ENCODE measurements at places on chromosomes 5 and 9.

DNA sequence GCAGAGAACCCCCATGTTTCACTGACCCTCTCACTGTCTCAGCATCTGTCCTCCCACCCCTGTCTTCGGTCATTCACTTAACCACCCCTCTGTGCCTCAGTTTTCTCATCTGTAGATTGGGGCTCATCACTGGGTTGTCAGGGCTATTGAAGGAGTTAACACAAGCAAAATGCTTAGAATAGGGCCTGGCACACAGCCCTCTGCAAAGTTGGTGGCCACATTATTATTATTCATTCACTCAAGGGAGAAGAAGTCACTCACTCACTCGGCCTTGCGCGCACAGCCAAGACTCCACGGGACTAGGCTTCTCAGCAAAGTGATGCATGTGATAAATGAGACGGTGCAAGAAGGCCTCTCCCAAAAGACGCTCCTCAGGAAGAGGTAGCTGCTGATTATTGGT lies 8.0 kb downstream of the PDGFRB start:
- DNase-seq, result no peak

DNA sequence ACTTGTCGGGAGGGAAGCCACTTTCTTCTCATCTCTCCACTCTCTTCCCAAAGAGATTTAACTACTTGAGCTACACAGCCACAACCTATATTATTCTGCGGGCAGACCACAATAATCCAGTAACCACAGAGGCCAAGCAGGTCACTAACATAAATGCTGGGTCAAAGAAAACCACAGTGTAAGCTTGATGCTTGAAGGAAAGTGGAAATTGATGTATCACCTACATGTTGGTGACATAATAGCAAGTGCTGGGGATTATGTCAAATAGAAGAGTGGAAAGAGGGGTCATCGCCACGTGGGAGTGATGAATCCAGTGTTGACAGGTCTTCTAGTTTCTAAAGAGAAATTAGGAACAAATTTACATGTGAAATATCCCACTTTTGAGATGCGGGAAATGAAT lies 40.9 kb downstream of the RFK start:
- no peak for DNase-seq

DNA sequence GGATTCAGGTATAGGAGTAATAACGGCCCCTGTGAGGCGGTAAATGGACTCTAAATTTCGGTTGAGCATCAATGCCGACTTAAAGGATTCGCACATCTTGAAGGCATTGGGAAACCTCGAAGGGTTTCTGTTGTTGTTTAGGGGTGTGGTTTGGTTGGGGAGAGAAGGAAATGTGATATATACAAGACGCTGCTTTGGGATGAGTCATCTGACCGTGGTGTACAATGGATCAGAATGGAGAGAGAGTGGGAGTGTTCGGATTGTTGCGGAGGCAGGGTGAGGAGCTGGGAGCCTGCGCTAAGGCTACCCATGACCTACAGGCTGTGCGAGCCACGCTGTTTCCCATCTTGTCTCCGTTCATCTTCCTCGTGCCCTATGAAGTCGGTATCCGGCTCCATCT lies 60.4 kb upstream of the ERCC6L2 start:
- no peak for DNase-seq

DNA sequence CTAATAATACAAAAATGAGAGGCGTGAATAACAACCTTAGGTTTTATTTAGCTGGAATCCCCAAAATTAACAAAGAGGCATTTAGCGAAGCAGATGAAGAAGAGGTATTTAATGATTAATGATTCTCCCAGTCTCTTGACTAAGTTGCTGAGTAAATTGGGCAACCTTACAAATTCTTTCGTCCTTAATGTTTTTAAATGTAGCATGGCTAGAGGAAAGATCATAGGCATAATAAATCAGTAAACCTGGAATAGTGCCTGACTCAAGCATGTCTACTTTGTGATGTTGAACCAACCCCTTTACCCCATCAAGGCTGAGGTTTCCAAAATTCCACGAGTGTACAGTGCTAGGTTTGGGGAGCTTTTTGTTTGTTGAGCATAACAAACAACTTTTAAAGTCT lies 7.9 kb downstream of the BHMT start:
- DNase-seq, result no peak

- DNase-seq, result no peak
Observed at GRCh38 chr5:72226950-72227349, 93.1 kb downstream of the MRPS27 start.

DNA sequence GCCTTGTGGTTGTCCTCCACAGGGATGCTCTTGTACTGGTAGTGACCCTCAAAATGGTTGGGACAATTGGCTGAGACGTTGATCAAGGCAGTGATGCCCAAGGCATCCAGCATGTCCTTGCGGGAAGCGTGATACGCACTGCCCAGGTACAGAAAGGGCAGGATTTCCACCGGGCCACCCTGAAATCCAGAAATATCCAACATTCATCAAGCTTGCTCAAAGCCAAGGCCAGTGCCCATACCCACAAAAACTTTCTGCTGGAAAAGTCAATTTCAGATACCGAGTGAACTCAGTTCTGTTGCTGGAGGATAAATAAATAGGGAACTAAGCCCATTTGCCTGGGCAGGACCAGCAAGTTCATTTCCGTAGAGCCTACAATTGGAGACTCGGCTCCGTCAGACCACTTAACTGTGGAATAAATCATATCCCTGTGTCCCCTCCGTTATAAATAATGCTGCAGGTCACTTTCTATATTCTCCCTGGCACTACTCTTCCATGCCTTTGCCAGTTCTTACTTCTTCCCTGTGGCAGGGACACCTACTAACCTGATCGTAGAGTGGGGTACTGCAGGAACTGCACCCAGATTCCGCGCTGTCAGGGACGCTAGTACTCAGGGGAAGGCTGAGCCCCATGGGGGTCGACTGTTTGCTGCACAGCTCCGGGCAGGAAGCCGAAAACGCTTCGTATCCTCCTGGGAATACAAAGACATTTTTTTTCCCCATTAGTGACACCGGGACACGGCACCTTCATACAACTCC lies 1.2 kb downstream of the DUSP1 start:
- no peak for DNase-seq

GRCh38 chr5:150057052-150057451 lies 29.3 kb downstream of the CSF1R start:
- no peak for DNase-seq

DNA sequence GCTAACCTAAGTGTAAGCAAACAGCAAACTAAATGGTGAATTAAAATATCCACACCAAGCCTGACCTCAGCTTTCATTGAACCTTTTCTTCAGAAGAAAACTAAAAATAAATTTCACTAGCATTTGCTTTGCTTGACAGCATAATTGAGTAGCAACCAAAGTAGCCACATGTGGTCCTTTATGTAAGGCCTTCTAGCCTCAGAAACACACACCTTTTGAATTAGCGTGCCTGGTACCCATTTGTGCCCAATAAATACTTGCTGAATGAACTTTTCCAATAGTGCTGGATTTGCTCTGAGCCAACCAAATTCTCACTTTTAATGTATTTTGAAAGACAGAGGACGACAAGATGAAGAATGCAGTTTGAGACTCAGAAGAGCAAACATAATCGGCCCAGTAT lies 2.1 kb upstream of the NIPBL start:
- DNase-seq, result no peak

GRCh38 chr5:156380848-156381247 lies 53.9 kb downstream of the SGCD start:
- DNase-seq, result no peak

DNA sequence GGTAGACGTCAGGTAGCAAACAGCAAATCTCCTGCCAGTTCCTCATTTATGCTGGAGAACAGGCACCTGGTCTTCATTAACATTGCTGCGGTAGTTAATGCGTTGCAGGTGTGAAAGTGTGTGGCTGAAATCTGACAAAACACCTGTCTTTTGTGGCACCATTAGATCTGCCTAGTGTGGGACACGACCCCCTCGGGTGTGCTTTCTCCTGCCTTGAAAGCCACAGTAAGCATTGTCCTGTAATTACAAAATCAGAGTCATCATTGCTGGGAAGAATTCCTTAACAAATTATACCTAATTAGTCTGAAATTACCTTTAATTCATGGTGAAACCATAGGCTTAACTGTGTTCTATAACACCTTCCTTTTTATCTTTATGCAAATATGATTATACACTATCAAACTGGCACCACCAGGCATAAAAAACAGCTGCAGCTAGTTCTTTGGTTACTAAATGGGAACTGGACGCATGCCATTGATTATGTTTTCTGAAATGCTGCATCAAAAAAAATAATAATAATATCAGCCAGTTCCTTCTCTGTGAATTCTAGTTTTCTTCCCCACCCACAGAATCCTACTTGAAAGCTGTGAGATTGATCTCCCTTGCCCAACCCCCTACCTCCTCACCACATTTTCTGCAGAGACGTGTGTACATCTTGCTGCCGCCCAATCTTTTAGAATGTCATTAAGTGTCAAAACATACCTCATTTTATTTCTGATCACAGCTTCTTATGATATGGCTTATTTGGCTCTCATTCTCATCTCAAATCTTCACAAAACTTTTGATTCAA lies 374.0 kb downstream of the NFIB start:
- DNase-seq, result no peak

- no peak for DNase-seq
Observed at GRCh38 chr9:98850851-98851729, 43.6 kb downstream of the GALNT12 start.

DNA sequence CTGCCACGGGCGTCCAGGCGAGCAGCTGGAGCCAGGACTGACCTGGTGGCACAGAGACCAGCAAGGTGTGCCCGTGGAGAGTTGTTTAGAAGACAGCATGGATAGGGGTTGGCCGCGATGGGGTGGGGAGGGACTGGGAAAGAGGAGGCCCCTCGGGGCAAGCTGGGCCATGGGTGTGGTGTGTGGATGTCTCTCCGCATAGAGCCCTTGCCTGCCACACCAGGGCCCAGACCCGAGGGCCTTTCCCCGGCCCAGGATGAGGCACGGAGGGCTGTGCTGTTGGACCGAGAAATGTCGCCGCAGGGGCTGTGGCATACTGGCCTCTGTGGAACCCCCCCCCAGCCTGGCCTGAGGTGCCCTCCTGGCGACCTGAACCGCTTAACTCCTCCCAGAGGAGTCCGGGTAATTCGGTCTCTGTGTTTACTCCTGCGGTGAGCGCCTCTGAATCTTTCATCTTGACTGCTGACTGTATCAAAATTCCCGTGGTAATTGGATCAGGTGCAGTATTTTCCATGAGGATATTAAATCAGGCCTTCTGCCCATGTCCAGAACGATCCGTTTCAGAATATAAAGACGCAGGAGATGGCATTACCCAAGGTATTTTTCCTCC lies 22.5 kb upstream of the LAMC3 start:
- no peak for DNase-seq

DNA sequence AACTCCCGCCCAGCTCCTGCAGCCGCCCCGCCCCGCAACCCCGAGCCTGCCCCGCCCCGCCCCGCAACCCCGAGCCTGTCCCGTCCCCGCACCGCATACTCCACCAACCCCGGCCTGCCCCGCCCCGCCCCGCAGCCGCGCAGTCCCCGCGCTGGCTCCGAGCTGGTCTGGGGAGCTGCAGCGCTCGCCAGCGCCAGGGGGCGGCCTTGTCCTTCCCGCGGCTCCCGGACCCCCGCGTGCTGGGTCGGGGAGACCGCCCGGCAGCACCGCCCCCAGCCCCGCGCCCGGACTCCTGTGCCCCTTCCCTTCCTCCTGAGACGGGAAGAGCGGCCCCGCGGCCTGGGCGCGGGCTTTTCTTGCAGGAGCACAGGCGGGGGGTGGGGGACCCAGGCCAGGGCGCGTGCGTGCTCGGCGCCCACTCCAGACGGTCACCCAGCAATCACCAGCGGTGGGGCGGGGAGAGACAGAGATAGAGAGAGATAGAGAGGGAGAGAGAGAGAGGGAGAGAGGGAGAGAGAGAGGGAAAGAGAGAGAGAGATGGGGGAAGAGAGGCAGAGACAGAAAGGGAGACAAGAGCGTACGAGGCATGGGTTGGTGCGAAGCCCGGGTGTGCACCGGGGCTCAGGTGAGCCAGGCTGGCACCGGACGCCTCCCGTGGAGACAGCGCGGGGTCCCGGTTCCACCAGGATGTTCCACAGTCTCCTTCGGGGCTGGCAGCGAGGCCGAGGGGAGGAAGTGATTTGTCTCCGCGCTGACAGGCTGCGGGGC lies 14.7 kb upstream of the TMEM250 start:
- no peak for DNase-seq

DNA sequence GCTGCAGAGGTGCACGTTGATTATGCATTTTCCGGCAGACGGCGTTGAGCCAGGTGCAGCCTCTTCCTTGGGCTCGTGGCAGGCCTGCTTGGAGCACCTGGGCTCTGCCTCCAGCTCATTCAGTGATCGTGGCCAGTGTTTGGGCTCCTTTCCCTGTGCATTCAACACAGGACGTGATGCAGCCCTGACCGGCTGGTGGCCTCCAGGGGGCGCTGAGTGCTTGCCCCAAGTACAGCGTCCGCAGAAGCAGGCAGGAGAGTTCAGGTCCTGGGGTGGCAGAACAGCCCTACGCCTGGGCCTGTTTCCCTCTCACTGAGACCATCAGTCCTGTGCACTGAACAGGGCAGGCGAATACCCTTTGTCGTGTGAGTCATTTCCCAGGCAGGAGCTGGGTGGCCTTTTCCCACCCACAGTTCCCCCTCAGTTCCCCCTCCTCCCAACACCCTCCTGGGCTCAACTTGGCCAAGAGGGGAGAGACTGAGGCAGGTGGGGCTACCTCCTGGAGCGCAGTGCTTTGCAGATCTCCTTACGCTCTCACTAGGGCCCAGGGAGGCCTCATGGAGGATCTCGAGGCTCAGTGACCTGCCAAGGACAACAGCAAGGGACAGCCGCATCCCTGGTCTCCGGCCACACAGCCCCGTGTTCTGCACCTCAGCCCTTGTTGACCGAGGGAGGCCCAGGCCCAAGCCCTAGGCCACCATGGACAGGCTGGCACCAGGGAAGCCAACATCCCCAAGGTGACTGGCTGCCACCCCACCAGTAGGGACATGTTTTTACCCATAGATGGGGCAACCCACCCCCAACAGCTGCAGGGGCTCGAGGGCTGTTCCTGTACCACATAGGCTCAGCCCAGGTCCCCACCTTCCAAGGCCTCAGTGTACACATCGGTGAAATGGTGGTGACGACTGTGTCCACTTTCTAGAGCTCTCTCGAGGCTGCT lies 52.9 kb downstream of the LRSAM1 start:
- DNase-seq, result peak; percentile 75
